NCI-H1105 (cell line): ENCODE measurements at places on chromosomes 3 and 15.

GRCh38 chr15:20645956-20646355 is 104.4 kb upstream of the GOLGA6L6 start:
- DNase-seq = no peak

DNA sequence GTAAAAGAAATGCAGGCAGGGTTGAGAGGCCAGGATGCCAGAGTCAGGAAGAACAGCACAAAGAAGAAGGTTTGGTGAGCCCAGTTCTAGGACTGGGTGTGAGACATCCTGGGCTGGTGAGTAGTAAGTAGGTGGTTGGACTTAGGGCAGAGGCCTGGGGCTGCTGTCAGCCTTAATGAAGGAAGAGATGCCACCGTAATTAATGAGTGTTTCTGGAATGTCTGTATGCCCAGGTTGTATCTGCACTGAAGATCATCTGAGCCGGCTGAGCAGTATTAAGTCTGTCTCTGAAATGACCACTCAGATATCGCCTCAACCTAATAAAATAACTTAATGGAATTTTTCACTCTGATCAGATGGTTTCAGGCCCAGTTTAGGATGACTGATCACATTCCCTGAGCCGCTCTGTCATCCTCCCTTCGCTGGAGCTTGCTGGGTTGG is 532.9 kb upstream of the IL12A start:
- no peak for DNase-seq

DNA sequence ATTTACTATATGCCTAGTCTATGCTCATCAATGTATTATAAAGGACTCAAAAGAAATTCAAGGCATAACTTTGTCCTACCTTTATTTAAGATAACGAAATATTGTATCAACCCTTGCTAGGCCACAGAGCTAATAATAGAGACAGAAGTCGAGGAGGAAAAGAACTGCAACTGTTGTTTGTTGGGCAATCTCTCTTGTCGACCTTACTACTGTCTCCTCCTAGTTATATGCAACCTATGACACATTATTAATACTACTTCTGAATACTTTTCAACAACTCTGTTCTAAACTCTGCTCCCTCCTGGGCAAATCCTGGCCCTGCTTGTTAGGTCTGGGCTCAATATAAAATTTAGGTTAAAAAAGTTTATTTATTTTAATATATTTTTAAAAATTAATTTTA is 24.6 kb downstream of the SPPL2A start:
- DNase-seq = no peak

- no peak for DNase-seq
Measured at GRCh38 chr15:28281876-28282275, 40.1 kb downstream of the HERC2 start.

DNA sequence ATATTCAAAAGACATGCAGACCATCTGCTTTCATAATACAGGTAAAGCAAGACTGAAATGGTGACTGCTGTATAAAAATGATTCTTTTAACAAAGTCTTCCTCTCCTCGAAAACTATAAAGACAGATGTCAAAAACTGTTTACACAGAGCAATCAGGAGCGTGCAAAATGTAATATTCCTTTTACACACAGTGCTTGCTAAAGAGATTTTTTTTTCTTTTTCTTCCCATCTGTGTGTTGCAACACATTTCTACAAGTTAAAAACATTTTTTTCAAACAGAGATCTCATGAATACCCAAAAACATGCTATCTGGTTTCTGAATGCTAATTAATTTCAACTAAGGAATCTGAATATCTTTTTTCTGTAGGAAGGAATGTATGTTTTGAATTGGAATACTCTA is 22.1 kb downstream of the SATB1 start:
- no peak for DNase-seq

GRCh38 chr3:122258757-122259371 is 66.2 kb upstream of the CSTA start:
- peak; percentile 87 for DNase-seq

DNA sequence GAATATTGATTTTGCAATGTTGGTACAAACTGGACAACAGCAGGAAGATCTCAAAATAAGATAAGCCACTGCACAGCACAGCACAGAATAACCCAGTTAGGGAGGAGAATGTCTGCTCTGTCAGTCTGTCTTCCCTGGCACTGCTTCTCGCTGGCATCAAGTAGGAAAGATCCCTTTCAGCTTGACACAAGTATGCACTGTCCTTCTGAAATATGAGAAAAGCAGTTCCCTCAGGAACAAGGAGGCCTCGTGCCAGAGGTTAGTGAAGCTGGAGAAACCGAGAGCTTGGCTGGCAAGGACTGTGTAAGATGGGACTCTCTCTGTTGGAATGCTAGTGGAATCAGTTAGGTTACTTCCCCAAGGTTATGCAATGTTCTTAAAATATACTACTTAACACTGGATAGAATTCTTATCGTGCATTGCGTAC is 59.1 kb downstream of the FMN1 start:
- DNase-seq = no peak

DNA sequence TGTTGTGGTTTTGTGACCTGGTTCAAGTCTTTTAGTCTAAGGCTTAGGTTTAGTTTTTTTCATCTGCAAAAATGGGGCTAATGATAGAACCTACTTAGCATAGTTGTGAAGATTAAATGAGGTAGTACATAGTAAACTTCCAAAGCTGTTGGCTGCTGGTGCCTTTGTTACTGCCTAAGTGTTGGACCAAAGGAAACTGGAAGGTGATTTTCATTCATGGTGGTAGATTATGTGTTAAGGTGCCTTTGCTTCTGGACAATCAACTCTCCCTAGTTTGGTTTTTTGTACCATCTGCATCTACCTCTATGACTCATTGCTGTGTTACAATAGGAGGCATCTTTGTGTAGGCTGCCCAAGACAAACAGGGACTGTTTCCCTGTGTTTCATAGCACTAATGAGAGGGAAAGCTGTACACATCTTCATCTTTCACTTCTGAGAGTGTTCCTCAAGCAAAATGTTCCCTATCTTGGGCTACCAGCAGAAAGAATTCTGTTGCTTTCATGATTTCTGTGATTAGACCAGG is 3.2 kb downstream of the MAP2K1 start:
- no peak for DNase-seq

DNA sequence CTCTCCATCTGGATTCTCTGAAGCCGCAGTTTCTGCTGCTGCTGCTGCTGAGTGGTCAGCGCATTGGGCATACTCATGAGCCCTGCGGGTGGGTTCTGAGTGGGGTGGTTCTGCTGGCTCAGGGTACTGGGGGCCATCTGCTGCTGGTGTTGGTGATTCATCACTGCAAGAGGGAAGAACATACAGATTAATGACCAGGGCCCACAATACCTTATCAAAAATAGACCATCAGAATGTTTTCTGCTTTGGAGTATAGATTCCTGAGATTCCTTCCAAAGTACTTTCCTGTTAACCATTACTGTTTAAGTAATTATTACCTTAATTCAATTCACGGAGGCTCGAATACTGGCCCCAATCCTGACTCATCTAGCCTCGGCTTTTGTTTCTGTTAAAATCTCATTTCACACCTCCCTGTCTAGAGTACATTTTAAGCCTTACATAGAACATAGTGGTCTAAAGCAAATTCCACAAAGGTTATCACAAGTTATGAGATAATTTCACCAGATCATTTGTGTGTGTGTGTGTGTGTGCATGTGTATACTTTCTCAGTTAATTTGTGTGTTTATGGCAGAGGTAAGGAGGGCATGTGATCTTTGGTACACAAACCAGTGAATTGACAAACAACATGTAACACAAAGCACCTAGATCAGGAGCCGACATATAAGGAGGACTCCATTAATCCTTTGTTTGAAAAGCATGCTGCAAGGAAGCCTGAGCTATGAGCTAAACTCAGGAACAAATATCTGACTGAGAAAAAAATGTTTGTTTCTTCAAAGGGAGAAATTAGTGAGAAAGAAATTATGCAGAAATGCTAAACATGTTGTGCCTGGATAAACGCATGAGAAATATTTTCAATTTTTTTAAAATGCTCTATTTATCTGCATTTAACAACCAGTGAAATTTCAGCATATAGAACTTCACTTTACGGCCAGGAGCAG is 68.1 kb downstream of the TM4SF4 start:
- DNase-seq = no peak

- DNase-seq = no peak
Measured at GRCh38 chr15:68770216-68770615, 50.5 kb downstream of the ANP32A start.

DNA sequence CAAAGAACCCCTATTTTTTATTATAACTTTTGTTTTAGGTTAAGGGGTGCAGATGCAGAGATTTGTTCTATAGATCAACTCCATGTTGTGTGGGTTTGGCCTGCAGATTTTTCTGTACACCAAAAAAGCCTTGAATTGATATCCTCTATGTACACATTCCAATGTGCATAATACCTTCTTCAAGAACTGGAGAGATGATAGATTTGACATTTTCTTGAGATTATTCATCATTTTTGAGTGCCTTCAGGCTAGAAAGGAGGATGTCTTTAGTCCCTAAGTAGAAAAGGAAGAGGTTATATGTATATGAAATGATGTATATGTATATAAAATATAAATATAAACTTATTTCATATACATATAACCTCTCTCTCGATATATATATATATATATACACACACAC is 1190.0 kb upstream of the ALCAM start:
- DNase-seq = no peak

DNA sequence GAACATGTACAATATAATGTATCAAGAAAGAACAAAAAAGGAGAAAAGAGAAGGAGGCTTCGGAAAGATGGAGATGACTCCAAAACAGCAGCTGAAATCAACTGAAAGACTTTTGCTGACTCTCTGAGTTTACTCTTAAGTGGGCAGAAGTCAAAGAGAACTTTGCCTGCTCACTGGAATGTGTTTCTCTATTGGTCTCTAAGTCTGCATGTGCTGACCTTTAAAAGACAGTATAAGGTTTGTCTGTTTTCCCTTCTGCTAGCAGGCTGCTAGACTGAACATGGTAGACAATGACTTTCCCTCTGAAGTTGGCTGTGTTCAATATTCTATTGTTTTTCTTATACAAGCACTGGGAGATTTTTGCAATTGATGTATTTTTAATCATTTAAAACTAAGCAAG is 7.2 kb upstream of the MAP4 start:
- no peak for DNase-seq

GRCh38 chr3:67819447-67819846 is 165.0 kb upstream of the SUCLG2 start:
- DNase-seq = peak; percentile 13

GRCh38 chr3:71905426-71905825 is 120.5 kb upstream of the PROK2 start:
- DNase-seq = no peak

DNA sequence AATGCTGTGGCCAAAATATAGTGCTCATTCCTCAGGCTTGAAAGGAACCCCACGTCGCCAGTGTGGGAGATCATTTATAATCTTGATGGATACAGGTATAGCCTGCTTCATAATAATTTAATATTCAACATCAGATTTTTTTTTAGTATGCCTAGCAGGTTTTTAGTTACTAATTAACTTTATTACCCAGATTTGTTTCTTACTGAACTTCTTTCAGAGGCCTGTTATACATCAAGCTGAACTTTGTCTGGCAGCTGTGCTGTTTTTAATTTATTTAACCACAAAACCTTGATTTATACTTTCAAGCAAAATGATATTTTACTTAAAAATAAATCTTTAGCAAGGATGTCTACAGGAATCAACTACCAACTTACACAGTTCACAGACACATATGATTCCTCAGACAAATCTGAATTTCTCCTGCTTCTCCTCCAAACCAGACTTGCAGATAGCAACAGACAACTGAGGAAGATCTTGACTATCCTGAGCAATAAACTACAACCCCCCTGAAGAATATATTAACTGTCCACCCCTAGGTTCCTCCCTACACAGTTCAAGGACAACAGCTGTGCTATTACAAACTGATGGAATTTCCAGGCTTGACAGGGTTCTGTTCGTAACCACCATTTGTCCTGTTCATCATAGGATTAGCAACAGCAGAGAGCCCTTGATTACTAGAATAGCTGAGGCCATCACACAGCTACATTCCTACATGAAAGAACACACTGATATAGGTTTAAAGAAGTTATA is 610 bp downstream of the MAP4 start:
- no peak for DNase-seq

DNA sequence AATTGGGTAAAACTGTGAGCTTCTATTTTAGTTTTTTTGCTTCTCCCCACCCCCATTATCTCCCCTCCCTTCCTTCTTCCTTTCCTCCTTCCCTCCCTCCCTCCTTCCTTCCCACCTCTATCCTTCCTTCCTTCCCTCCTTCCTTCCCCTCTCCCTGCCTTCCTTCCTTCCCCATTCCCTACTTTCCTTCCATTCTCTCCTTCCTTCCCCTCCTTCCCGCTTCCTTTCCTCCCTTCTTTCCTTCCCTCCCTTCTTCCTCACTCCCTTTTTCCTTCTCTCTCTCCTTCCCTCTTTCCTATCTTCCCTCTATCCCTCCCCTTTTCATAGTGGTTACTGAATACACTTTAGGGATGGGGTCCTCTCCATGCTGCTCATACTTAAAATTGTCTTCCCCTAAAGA is 40.4 kb upstream of the C3orf22 start:
- no peak for DNase-seq

- DNase-seq = no peak
Measured at GRCh38 chr15:70267879-70268278, 170.2 kb upstream of the TLE3 start.

DNA sequence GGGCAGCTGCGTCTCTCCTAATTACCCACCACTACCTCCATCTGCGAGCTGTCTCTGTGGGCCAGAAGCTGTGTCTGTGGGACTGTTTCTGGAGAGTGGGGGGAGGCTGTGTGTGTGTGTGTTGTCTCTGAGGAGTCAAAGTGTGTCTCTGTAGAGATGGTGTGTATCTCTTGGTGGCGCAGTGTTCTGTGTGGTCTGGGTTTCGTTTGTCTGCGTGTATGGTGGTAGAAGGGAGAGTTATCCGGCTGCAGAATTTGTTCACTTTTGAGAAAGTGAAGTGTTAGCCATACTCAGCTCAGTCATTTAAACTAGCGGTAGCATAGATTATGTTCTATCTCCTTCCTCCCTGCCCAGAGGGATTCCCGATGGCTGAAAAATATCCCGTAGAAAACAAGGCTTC is 2.2 kb downstream of the MYRIP start:
- DNase-seq = no peak

DNA sequence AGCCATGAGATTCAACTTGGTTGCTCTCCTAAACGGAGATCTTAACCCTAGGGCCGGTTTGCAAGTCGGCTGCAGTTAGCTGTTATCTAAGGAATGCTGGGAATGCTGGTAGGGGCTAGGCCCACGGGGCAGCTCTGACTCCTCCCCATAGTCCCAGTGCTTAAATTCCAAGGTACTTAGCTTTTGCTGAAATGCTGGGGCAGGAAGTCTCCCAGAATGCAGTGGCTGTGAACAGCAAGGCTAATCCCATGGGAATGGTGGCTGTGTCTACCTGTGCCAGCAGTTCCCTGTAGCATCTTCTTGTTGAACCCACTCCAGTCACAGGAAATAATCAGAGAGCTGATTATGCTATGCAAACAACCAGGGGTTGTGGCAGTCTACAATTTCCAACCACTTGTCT is 102.5 kb upstream of the TJP1 start:
- DNase-seq = no peak
